Thoracic aorta (tissue), 2 donors: ENCODE measurements at places on chromosomes 2 and 18. TPM values are rescaled to one million over a fixed set of nuclear protein-coding genes. Genes with fewer than 3 reads are reported as not detected.

The EPAS1 gene
- total RNA-seq: 517 TPM

The SLC39A6 gene
- 27.6 TPM for total RNA-seq

The ACOXL gene
- not detected for total RNA-seq

The ZSWIM2 gene
- total RNA-seq: not detected

GRCh38 chr2:148218326-148219075, 197.6 kb downstream of the MBD5 start:
- no peaks in the 10 kb centered on the region for H3K4me1 ChIP-seq
- no peak overlapping the region for H3K4me3 ChIP-seq
- H3K36me3 ChIP-seq: no peaks in the 10 kb centered on the region
- no peaks in the 10 kb centered on the region for H3K27me3 ChIP-seq
- no peak for DNase-seq
- H3K27ac ChIP-seq: no peak overlapping the region

DNA sequence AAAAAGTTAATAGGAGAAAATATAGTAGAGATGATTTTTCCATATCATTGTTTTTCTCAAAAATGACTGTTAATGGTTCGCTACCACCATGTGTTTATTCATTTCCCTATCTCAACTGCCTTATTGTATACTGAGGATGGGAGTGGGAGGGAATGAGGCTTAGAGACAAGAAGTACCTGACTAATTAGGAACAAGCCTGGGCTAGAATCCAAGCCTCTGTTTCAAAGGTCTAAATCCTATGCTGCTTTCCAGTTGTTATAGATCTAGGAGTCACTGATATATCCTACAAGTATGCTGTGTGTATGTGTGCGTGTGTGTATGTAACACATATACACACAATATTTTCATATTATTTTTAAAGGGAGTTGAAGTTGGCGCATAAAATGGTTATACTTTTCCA, 465.9 kb downstream of the EPHA4 start:
- no peak overlapping the region for H3K4me3 ChIP-seq
- peaks cover 3% of the 10 kb centered on the region for H3K4me1 ChIP-seq
- no peaks in the 10 kb centered on the region for H3K27me3 ChIP-seq

GRCh38 chr18:61609131-61609530, 275.9 kb downstream of the CDH20 start:
- H3K4me3 ChIP-seq: no peak overlapping the region
- no peak for DNase-seq
- H3K36me3 ChIP-seq: no peaks in the 10 kb centered on the region
- no peak overlapping the region for H3K27ac ChIP-seq
- peaks cover 31% of the 10 kb centered on the region for H3K4me1 ChIP-seq

GRCh38 chr2:113406114-113406513, 31.4 kb upstream of the ZNG1B start:
- no peak overlapping the region for H3K27ac ChIP-seq
- no peaks in the 10 kb centered on the region for H3K4me1 ChIP-seq
- no peak for DNase-seq
- no peaks in the 10 kb centered on the region for H3K27me3 ChIP-seq
- no peaks in the 10 kb centered on the region for H3K36me3 ChIP-seq

DNA sequence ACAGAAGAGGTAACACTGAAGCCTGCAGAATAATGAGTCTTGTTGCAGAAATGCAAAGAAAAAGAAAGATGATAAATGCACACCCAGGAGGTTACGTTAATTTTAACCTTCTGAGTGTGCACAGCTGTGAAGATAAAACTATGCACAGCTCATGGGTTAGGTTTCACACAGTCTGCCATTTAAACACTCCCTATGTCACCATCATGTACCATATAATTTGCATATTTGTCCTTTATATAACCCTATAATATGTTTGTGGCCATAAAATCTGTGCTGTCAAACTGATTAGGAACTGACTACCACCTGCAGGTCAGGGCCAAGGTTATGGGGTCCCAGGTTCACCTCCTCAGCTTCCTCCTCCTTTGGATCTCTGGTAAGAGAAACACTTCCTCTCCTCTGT, 205.5 kb downstream of the RPIA start:
- no peaks in the 10 kb centered on the region for H3K27me3 ChIP-seq
- no peak overlapping the region for H3K4me3 ChIP-seq
- DNase-seq: no peak
- no peaks in the 10 kb centered on the region for H3K36me3 ChIP-seq
- H3K27ac ChIP-seq: no peak overlapping the region
- no peaks in the 10 kb centered on the region for H3K4me1 ChIP-seq

GRCh38 chr2:61632276-61633169, 94.4 kb upstream of the XPO1 start:
- no peak for DNase-seq
- H3K4me1 ChIP-seq: no peaks in the 10 kb centered on the region
- no peak overlapping the region for H3K27ac ChIP-seq
- no peaks in the 10 kb centered on the region for H3K27me3 ChIP-seq

- H3K27me3 ChIP-seq: no peaks in the 10 kb centered on the region
- H3K4me3 ChIP-seq: no peak overlapping the region
- no peak for DNase-seq
- no peak overlapping the region for H3K27ac ChIP-seq
Observed at GRCh38 chr2:192471982-192472381, 277.2 kb upstream of the TMEFF2 start.

DNA sequence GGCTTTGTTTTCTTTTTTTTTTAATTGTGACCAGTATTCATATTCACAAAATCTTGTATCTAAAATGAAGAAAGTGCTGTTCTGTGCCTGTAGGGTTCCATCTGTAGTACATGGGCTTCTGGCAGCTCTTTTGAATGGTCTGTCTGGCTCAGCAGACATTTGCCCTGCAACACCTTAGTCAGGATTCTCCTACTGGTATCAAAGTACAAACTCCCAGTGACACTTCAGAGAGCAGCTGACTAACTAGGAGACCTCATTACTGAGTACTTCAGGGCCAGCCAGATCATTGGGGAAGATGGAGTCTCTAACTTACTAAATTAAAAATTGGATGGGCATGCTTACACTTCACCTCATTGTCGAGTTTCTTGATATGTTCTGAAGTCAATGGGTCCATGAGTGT, 39.7 kb downstream of the GRHL1 start:
- DNase-seq: no peak
- no peak overlapping the region for H3K4me3 ChIP-seq
- H3K36me3 ChIP-seq: no peaks in the 10 kb centered on the region
- H3K27ac ChIP-seq: no peak overlapping the region
- H3K27me3 ChIP-seq: no peaks in the 10 kb centered on the region
- H3K4me1 ChIP-seq: no peaks in the 10 kb centered on the region
